Stimulated activated CD8-positive, alpha-beta memory T cell treated with anti-CD3 and anti-CD28 coated beads, Interleukin-15, amount 100 ng/mL, for 24 hours (primary cell): ENCODE measurements at places on chromosomes 4 and X.

DNA sequence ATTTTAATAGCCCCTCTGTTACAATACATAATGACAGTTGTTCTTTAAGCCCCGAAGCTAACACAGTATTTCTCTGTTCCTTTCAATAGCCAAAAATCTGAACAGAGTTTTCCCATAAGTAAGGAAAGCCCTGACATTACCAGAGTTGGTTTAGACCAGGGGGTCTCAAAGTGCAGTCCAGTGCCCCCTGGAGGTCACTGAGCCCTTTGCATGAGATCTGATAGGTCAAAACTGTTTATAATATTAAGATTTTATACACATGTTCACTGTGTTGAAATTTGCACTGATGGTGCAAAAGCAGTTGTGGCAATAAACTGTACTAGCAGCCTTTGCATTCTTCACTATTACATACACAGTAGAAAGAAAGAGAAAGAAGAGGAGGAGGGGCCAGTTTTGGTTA, 177.1 kb downstream of the SPANXN3 start:
- DNase-seq, result no peak

- no peak for DNase-seq
Measured at GRCh38 chrX:16839852-16840460, 30.2 kb downstream of the RBBP7 start.

GRCh38 chr4:73723928-73724327, 16.4 kb upstream of the CXCL8 start:
- no peak for DNase-seq

DNA sequence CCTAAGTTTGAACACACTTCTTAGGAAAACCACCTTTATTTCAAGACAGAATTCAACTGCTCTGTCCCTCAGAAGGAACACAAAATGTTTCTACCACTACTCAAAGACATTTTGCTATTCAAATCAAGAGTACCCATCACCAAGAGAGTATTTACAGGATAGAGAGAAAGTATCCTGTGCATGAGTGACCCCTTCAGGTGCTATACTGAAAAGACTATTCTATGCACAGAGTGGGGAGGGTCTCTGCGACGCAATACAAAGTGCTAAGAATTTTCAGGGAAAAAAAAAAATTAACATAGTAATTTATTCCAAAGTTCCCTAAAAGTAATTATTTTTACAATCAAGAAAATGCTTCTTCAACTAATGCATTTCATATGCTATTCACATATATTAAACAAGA, 346.4 kb upstream of the FAM241A start:
- no peak for DNase-seq

GRCh38 chr4:131613824-131614216, 1535.3 kb upstream of the PCDH10 start:
- DNase-seq, result no peak

GRCh38 chrX:11375614-11376119, 82.5 kb downstream of the AMELX start:
- DNase-seq, result no peak

DNA sequence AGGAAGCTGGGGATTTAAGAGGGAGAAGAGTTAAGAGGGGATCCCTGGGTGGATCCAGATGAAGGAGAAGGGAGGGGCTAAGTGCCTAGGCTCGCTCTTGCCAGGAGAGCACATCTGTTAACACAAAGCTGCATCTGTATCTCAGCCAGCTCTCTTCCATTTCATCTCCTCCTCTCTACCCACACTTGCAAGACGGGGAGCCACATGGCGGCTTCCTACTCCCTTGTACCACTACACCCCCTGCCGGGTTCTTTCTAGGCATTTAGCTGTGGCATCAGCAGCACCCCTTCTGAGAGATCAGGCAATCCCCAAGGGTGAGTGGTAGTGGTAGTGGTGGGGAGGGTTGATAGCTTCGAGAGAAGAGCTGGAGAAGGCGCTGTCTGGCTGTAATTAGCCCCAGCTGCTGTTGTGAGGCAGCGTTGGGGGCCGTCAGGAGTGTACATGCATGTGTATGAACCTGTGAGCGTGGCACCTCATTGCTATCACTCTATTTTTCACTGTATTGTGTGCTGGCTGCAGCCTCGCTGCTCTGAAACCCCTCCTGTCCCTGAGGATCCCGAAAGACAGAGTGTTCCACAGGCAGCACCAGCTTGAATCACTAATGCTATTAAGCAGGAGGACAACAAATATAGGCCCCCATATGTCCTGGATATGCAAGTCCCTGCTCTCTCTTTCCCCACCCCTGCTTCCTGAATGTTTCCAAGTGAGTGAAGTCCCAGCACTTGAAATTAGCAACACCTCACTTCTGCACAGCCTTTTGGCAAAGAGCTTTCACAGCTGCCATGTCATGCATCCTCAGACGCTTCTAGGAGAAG, 73.7 kb downstream of the RTL9 start:
- no peak for DNase-seq

DNA sequence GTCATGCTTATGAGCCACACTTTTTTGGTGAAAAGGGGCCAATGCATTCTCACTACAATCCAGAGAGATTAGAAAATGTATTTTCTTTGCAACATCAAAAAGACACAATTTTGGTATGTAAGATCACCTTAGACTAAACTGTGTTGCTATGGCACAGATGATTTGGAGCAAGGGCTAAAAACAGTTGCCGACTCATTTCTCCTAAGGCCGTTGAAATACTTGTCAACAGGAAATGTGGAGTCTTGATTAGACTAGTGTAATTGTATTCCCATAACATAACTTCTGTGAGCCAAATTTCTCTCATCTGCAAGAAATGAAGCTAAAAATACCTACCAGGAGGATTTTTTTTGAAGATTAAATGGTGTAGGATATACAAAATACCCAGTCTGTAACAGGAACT, 2547.7 kb downstream of the ARAP2 start:
- no peak for DNase-seq

- DNase-seq, result no peak
Measured at GRCh38 chrX:3520458-3520857, 174.0 kb upstream of the MXRA5 start.

GRCh38 chrX:45714866-45715265, 514.2 kb upstream of the DIPK2B start:
- DNase-seq, result no peak

GRCh38 chrX:2548711-2549423, 48.1 kb upstream of the DHRSX start:
- no peak for DNase-seq

- DNase-seq, result no peak
Measured at GRCh38 chr4:42070463-42070862, 80.1 kb downstream of the SLC30A9 start.

- DNase-seq, result no peak
Measured at GRCh38 chr4:19375136-19375804, 876.4 kb upstream of the SLIT2 start.

GRCh38 chrX:136691028-136691809, 43.3 kb downstream of the CD40LG start:
- DNase-seq, result no peak

- no peak for DNase-seq
Measured at GRCh38 chr4:84944947-84945346, 21.5 kb downstream of the WDFY3 start.

DNA sequence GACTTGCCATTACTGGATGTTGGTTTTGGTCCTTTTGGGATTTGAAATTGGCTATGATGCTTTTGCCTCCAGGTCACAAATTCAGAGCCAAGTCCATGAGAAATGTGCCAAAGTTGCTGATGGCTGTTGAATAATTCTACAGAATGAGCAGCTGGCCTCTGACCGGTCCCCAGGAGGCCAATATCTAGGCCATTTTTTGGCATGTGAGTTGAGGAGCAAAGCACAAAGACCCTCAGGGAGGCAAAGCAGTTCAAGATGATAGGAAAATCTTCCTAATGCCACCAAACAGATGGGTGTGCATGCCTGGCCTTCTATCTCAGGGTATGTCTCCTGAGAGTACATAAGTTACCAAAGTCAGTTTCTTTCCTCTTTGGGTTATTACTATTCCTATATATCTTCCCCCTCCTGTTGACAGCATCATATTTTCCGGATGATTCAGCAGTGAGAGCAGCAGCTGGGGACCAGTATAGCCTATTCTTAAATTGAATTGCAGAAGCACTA, 44.4 kb downstream of the SEL1L3 start:
- no peak for DNase-seq

- no peak for DNase-seq
Measured at GRCh38 chrX:9019151-9019550, 14.8 kb downstream of the FAM9B start.

- DNase-seq, result no peak
Measured at GRCh38 chrX:151151665-151152267, 24.6 kb upstream of the GPR50 start.

DNA sequence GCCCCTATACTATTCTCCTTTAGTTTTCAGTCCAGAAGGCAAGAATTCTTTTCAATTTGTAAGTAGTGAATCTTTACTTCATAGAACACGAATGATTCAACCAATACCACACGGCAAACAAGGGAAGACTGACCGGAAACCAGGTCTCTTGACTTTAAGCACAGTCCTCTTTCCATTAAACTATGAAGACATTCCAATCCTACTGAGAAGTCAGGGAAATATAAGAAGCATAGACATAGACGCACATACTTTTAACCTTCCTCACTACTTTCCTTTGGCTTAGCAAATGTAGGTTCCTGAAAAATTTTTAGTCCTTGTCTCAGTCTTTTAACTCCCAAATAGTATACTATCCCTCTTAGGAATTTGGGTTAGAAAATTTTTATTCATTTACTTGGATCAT, 9.1 kb downstream of the CHRDL1 start:
- DNase-seq, result no peak

DNA sequence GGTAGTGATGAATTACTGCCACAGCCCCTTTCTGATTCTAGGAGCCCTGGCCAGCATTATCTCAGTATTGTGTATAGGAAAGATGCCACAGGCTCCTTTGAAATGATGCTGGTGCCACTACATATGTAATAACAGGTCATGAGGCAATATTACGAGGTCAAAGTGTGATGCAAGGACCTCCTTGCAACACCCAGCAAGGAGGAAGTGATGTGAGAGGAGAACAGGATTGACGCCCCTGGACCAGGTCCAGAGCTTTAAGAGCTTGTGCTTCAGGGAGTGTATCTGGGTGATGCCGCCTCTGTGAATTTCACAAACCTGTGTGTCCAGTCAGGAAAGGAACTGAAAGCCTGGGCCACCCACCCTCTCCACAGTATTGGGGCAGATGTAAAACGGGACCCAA, 261.8 kb downstream of the MID1IP1 start:
- DNase-seq, result no peak

DNA sequence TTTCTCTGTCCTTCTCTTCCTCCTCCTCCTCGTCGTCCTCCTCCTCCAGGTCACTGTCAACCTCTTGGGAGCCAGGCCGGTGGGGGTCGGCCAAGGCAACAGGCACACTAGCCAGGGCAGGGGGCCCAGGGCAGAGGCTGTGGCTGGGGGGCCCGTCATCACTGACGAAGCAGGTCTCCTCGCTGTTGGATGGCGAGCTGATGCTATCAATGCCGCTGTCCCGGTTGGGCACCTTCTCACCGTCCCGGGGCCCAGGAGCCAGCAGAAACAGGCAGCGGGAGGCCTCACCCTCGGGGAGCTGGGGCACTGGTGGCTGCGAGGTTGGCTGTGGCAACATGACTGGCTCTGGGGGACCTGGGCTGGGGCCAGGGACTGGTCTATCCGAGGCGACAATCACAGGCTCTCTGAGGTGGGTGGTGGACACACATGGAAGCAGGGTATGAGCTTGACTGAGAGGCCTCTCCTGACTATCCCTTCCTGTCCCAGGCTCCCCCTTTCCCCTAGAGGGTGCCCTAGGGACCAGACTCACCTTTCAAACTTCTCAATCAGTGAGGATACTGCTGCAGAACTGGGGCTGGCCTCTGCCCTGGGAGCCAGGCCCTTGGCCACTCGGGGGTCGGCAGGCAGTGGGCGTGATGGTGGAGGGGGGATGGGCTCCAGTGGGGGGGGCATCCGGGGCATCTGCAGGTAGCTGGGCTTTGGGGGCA, 25.8 kb downstream of the FGD1 start:
- DNase-seq, result no peak

GRCh38 chrX:50756276-50756675, 57.7 kb downstream of the SHROOM4 start:
- DNase-seq, result no peak

GRCh38 chr4:7294176-7294756, 101.9 kb downstream of the SORCS2 start:
- no peak for DNase-seq

DNA sequence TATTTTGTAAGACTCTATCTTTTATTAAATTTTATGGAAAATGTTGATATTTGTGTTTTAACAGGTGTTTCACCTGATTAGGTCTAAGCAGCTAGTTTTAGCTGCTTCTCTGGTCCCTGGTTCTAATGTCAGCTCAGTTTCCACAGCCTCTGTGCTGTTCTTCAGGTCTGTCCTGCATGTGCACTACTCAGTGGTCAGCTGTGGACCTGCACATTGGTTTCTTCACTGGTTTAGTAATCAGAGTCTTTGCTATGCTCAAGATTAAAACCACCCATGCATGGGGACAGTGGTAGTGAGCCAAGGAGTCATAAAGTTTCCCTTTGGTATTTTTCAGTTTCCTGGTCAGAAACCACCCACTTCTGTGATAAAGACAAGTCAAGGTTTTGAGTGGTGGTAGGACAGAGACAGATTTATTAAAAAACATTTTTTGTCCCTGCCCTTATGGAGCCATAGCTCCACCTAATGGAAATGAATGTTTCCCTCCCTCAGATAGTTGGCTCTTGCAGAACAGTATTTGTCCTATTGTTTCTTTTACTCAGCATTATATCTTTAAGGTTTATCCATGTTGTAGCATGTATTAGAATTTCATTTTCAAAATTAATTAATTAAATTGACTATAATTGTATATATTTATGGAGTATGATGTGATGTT, 36.8 kb upstream of the VBP1 start:
- no peak for DNase-seq

DNA sequence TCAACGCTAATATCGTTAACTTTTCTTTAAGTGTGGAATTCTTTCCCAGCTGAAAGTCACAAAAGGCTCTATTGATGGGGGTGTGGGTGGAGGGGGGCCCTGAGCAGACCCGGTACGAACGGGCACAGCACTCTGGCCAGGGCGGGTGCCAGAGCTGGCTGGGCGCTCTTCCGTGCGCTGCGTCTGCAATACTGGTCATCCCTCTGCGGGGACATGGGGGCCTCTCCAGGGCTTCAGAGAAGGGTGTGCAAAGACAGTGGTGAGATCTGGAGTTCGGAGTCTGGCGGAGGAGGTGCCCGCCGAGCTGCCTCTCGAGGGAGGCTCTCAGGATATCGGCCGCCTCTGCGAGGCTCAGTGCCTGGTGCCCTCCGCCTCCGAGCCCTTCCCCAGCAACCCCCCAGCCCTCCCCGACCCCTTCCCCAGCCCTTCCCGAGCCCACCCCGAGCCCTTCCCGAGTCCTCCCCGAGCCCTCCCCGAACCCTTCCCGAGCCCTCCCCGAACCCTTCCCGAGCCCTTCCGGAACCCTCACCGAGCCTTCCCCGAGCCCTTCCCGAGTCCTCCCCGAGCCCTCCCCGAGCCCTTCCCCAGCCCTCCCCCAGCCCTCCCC, 34.3 kb downstream of the FGFRL1 start:
- no peak for DNase-seq

- no peak for DNase-seq
Measured at GRCh38 chr4:16290681-16291420, 64.6 kb upstream of the TAPT1 start.

GRCh38 chr4:7620086-7620813, 185.5 kb upstream of the PSAPL1 start:
- no peak for DNase-seq
